ENCODE measurements at places on chromosomes 1 and 21.

DNA sequence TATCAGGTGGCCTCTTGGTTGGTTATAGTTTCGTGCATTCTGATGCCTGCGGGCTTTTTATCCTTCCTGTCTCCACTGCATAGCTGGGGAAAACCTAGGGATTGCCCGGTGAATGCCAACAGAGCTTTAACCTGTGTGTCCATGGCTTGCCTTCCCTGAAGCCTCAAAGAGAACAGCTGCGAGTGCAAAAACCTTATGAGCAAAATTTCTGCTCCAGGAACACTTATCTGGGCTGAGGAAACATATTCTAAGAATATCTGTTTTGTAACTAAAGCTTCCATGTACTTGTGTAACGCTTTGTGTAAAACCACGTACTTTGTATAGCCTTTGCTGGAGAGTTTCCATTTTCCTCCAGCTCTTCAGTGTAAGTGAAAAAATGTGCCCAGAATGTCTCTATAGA lies 7.2 kb downstream of the CNST start:
- peak; percentile 65 for DNase-seq

DNA sequence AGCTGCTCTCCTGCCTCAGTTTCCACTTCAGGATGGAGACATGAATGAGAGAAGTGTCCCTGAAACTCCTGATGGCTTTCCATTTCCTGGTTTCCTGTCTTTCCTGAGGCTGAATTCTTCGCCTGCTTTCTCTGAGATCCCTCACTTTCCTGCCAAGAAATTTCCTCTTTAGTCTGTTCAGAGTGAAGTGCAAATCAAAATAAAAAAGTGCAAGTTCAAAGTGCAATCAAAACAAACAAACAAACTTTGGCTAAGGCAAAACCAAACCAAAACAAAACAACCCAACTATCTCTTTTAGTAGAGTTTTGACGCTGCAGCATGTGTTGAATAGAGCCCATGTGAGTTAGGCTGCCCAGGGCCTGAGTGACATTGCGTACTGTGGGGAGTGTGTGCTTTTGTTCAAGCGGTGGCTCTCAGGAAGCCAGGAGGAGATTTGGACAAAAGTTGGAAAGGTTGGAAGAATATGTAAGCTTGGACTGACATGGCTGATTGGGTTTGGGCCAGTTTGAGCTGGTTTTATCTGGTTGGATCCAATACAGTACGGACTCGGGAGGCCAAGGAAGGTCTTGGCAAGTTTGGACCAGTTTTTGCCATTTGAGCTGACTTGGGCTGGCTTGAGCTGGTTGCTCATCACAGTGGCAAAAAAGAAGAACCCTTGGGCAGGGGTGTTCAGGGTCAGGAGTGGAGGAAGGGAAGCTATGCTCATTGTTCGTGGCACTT lies 61.1 kb upstream of the TINAGL1 start:
- DNase-seq: no peak

DNA sequence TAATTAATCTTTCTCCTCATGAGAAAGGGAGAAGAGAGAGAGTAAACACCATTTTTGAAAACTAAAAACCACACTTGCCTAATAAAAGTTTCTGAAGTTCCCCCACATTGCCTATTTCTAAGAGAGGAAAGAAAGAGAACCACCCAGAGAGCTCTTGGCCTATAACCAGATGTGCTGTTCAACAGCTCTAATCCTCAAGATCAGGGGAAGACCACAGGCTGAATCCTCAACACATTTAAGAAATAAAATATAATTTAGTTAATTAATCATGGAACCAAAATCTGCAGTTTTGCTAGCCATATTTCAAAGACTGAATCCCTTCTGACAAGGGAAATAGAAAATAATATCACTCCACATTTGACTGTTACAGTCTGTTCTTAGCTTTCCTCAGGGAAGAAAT lies 11.9 kb downstream of the PRRX1 start:
- DNase-seq: no peak

- no peak for DNase-seq
These were observed 25.6 kb upstream of the TTLL10 start for GRCh38 chr1:1148061-1148460.

GRCh38 chr1:50111503-50111902 lies 2.8 kb downstream of the ELAVL4 start:
- DNase-seq: no peak
